ENCODE measurements at places on chromosomes 16 and 17.
A peak's percentile ranks its signal among the peaks of the same experiment; 100 is the strongest.

DNA sequence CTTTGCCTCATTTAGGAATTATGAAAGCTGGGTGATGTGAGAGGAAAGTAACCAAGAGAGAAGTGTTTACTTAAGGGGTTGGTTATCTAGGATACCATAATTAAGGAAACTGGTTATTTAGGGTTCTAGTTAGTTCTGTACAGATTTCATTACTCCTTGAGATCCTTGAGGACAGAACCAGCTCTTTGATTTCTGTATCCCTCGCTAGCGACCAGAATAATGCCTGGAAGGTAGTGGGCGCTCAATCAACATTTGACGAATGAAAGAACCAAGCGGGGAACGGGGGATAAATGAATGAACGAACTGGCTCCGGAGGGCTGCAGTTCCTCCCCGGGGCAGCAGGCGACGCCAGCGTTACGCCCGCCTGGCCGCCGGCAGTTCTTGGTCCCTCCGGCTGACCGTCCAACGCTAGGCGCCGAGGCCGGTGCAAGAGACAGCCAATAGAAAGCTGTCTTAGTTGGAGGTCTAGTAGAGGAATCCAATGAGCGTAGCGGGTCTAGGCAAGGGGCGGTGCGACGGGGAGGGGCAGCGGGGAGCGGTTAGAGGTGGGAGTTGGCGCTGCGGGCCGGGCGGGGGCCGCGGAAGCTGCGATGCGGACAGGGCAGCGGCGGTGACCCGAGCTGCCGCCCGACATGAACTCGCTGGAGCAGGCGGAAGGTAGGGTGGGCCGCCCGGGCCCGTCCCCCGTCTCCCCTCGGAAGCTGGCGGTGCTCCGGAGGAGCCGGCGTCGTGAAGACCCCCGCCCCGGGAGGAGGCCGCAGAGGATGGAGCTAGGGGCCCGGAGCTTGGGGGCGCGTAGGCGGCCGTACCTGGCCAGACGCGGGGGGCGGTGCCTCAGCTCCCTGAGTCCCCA lies at the start of gene CNEP1R1:
CNEP1R1 (plus strand) TSS at position 542 of the 853 bp plus-strand sequence; CDS start at position 633, 91 bp downstream.
- DNase-seq, result peak; percentile 88

DNA sequence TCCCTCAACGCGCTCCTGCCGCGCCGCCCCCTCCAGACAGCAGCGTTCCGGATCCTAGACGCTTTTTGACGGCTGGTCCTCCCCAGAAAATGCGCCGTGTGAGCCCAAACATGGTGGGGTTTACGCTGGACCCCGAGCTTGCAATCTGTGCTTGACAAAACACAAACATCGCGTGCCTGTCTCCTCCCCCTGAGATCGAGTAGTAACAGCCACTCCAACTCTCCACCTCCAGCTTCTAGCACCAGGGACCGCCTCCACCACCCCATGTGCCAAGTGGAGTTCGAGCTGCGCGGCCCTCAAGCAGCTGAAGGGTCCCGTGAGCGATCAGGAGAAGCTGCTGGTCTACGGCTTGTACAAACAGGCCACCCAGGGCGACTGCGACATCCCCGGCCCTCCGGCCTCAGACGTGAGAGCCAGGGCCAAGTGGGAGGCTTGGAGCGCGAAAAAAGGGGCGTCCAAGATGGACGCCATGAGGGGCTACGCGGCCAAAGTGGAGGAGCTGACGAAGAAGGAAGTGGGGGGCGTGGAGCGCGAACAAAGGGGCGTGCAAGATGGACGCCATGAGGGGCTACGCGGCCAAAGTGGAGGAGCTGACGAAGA lies 656 bp upstream of the GEMIN4 start:
- no peak for DNase-seq

- DNase-seq, result no peak
Measured at GRCh38 chr17:32189343-32189742, 47.0 kb downstream of the RHOT1 start.

GRCh38 chr17:725746-726145 lies 6.7 kb upstream of the TLCD3A start:
- DNase-seq, result no peak

DNA sequence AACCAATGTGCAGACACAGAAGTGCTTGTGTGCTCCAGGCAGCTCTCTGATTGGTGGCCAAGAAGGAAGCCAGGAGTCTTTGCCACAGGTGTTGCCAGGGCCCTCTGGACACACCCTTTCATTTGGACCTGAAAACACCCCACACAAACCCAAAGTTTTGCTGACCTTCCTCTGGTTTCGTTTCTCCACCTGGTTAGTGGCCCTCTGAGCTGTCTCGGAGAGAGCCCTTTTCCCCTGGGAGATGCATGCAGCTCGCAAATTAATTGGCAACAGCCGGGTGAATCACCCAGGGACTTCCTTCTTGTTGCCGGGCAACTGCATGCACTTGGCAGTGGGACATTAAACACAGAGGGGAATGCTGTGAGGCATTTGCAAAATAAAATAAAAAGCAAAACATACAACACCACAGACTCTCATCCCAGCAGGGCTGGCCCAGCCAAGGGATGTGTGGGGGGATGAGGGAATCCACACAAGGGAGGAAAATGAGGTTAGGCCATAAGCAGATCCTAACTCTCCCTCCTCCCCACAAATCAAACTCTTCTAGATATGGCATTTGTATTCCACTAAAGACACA lies 286.6 kb downstream of the SOX9 start:
- DNase-seq, result no peak

GRCh38 chr17:64276961-64277505 lies 14.0 kb upstream of the TEX2 start:
- DNase-seq, result no peak

DNA sequence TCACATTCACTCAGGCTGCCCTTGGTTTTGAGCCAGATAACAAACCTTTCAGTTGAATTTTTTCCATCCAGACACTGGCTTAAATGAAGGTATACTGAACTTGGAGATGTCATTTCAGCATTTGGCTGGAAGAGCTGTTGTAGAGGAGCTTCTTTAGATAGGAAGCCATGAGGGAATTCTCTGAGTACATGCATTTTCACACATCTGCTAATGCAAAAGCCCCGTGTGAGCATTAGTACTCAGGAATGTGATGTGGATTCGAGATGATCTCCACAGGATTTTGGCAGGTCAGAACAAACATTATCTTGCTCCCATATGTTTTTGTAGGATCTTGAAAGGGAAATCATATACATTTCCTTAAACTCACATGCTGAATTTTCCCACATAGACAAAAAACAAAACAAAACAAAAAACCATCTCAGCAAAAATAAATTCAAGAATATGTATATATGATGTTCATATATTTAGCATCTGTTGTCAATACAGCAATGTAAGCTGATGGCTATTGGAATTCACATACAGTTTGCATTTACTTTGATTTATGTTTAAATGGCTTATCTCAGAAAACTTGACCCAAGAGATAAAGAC lies 277.2 kb upstream of the TBX2 start:
- no peak for DNase-seq

DNA sequence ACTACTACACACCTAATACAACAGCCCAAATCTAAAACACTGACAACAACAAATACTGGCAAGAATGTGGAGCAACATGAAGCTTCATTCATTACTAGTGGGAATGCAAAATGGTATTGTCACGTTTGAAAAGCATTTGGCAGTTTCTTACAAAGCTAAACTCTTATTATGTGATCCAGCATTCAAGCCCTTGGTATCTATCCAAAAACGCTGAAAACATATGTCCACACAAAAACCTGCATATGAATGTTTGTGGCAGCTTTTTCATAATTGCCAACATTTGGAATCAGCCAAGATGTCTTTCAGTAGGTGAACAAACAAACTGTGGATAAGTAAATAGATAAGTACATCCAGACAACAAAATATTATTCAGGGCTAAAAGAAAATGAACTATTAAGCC lies 501.1 kb upstream of the KIF2B start:
- no peak for DNase-seq

GRCh38 chr17:32475258-32475657 lies 11.5 kb upstream of the CDK5R1 start:
- DNase-seq, result no peak

GRCh38 chr16:70159355-70160348 lies 13.9 kb upstream of the CLEC18C start:
- no peak for DNase-seq

- no peak for DNase-seq
Measured at GRCh38 chr17:34195987-34196386, 59.1 kb upstream of the CCL2 start.

DNA sequence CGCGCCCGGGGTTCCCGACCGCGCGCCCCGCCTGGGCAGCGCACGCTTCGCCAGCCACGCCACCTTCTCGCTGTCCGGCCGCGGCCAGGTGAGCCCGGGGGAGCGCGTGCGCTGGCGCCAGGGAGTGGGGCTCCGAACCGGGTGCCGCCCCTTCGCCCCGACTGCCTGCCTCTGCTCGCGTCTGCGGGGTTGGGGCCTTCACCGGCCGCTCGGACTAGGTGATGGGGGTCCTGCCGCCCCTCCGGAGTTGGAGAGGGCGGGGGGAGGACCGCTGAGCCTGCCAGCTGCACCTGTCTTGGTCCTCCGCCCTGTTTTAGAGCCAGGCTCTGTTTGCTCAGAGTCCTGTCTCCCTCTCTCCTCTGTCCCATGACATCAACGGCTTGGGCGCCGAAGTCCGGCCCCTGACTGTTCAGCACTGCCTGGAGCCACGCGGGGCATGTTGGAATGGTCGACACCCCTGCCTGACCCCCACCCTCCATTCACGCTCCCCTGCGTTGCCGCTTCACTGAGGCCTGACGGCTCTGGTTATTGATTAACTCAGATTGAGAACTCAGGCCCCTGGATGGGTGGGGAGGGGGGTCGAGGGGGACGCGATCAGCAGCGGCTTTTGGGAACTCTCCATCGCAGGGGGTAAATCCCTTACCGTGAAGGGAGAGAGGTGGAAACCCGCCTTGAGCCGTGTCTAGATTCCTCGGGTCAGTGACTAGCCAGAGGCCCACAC lies 748 bp downstream of the SMTNL2 start:
- no peak for DNase-seq

DNA sequence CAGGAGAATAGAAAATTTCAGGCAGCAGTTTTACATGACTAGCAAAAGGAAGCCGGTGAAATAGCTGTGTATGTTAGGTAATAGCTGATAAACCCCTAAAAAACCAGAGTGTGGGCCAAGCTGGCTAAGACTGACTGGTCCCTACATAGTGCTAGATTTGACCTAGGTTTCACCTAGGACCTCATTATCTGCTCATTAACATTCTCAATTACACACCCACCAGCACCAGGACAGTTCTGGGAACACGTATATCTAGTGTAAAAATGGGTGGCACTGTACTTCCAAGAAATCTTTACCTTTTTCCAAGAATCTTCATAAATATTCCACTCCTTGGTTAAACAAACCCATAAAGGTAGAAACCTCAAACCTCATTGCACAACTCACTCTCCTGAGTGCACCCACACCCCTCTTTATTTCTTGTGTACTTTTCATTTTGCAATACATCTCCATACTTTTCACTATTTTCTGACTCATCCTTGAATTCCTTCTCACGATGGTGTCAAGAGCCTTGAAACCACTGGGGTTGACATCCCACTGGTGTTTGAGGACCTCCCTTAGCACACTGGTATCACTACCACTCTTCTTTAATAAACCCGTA lies 262.7 kb upstream of the KCNJ16 start:
- DNase-seq, result no peak

DNA sequence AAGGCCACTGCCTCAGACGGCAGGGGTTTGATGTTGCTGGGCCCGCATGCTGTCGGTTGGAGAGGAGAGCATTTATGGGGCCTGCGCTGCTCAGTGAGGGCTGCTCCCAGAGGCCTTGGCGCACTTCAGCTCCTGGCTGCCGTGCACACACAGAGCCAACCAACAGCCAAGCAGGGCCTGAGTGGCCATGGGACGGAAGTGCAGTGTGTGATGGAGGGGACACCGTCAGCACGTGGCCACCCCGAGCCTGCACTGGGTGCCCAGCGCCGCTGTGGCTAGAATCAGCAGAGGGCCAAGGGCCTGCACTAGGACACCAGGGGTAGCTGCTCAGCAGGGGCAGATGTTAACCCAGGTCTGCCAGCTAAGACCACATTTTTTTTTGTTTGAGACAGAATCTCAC lies 21.8 kb downstream of the KLHL36 start:
- DNase-seq, result no peak

DNA sequence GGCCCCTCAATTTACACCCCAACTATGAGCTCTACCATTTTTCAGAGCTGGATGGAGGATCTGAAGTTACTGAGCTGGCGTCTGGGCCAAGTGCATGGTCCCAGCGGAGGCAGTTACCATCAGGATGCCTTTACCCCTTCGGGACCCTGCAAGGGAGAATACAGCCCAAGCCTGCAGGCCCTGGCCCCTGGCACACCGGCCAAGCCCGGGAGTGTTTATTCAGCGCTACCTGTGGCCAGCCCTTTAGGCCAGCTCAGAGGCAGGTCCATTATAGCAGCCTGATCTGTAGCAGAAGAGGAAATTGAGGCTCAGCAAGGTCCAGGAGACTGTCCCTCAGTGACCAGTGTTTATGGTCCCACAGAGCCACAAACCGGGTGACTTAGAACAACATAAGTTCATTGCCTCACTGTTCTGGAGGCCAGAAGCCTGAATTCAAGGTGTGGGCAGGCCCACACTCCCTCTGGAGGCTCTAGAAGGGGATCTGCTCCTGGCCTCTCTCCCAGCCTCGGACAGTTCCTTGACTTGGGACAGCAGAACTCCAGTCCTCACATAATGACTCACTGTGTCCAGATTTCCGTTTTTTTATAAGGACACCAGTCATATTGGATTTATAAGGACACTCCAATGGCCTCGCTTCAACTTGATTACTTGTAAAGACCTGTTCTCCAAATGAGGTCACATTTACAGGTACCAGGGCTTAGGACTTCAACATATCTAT lies 8.8 kb downstream of the SEC14L5 start:
- DNase-seq, result no peak

- no peak for DNase-seq
Measured at GRCh38 chr16:76835779-76836300, 355.1 kb upstream of the MON1B start.

- no peak for DNase-seq
Measured at GRCh38 chr17:33802349-33803198, 452.5 kb upstream of the CCL2 start.

DNA sequence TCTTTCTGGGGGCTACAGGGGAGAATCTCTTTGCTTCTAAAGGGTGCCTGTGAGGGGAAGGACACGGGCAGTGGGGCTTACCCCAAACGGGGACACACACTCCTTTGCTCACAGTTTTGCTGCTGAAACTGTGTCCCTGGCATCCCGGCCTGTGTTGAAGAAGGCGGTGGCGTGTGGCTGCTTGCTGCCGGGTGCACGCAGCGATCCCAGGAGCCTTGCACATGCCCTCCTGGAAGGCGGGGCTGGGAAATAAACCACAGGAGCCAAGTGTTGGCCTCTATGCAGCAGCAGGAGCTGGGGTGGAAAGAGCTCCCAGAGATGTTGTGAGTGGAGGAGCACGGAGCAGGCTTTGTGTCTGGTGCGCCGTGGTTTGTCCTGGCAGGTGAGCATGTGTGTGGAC lies 131.0 kb upstream of the CIBAR2 start:
- no peak for DNase-seq

DNA sequence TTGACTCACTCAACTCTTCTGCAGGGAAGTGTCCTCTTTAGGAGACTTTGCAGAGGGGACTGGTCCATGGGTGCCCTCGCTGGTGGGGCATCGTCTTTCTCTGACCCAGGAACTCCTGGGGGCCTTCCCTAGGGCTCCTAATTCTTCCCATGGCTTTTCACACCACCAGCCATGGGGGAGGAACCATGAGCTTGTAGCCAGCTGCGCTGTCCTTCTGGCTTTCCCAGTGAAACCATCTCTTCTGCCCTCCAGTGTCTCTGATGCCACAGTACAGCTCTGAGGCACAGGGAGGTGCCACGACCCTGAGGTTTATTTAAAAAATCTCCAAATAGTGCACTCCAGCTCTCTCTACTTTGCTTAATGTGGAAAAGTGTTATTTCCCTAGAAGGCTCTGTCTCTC lies 78.6 kb downstream of the SDR42E1 start:
- no peak for DNase-seq

- no peak for DNase-seq
Measured at GRCh38 chr17:68491381-68492231, 20.6 kb upstream of the PRKAR1A start.

Measured in stimulated activated CD8-positive, alpha-beta memory T cell treated with anti-CD3 and anti-CD28 coated beads, Interleukin-15, amount 100 ng/mL, for 48 hours (primary cell).